Astrocyte of the hippocampus (primary cell): ENCODE measurements at places on chromosomes 3 and 15.
A peak's percentile ranks its signal among the peaks of the same experiment; 100 is the strongest.

GRCh38 chr3:132042681-132043080 lies 7.9 kb upstream of the CPNE4 start:
- no peak for DNase-seq

DNA sequence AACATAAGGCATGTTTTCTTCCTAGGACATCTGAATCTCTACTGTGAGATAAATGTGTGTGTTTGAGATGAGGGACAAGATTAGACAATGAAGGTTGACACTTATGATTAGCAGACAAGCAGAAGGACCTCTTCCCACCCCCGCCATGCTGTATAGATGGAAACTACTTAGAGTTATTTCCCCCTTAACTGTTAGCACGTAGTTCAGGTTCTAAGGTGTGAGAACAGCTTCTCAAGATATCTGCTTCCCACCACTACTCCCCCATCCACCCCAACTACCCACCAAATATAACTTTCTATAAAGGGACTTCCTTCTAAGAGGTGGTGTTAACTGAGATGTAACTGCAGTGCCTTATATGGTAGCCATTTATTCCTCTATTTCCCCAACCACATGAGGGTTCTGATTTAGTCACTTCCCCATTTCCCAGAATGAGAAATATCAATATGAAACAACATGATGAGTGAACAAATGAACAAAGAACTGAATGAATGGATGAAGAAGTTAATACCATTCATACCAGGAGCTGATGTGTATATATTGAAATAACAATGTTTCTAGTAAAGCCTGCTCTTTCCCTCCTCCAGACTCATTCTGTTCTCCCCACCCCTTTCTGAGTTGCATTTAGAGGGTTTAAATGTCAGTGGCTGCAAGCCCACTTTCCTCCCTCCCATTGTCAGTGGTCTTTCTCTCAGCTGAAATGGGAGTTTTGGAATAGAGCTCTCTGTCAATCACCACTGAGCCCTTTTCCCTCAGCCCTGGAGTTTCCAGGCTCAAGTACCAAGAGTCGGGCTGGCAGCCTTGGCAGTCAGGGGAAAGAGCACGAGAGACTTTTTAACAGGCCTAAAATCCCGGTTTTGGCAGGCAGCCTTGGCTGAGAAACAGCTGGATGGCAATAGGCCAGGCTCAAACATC lies 7.7 kb upstream of the RFTN1 start:
- DNase-seq, result no peak

DNA sequence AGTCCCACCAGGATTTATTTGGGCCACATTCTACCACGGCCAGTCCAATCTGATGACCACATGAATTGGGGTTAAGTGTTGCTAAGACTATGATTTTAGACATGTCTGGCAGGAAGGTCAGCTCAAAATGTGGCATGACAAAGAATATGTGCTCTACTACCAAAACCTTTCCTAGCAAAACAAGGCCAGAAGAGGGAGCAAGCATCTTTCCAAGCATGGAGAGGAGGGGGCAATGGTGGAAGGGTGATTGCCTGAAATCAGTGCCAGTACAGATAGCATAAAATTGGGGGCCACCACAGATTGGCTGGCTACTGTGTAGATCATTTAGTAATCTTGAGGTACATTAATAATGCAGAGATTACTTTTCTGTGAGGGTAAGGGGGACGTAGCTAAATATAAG lies 43.2 kb downstream of the TMEM39A start:
- no peak for DNase-seq

DNA sequence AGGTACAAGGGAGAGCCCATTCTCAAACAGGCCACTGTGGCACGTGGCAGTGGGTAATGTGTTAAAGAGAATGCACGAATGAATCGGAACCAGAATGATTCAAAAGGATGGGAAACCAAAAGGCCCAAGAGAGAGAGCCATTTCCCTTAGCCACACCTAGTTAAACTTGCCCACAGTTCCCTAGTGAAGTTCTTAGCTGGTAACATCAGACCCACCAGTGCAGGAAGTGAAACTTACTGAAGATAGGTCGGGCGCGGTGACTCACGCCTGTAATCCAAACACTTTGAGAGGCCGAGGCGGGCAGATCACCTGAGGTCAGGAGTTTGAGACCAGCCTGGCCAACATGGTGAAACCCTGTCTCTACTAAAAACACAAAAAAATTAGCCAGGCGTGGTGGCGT lies 97.1 kb downstream of the MEX3B start:
- no peak for DNase-seq

- peak; percentile 88 for DNase-seq
These were observed 37.7 kb upstream of the LCTL start for GRCh38 chr15:66603301-66604179.

GRCh38 chr15:83108266-83109219 lies 1.1 kb downstream of the TM6SF1 start:
- DNase-seq, result no peak

DNA sequence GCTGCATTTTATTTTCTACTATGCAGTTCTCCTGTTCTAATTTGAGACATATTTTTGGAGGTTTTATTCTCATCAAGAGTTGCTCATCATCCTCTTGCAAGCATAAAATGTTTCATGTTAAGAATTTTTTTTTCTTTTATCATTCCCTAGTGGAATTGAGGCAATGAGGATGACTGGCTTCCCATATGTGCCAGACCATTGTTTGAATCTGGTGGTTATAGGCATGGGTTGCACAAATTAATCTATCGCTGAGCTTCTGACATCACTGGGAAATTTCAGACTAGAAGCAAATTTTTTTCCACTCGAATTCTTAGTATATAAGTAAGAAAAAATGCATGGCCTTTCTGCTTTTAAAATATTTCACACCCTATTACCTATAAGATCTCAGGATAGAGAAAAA lies 279.1 kb upstream of the PLSCR5 start:
- no peak for DNase-seq

- DNase-seq, result no peak
These were observed 575.4 kb downstream of the NAALADL2 start for GRCh38 chr3:175434561-175434960.

DNA sequence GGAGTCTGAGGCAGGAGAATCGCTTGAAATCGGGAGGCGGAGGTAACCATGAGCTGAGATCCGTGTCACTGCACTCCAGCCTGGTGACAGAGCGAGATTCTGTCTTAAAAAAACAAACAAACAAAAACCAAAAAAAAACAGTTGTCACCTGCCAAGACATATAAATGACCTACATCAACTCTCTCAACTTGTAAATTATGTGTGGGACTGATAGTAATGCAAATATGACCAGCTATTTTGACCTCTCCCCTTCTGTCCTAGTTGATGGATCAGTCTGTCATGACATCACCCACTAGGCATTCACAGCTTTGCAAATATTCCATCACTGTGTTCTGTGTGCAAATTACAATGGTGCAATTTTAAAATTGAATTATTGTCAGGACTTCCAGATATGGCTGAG lies 175.4 kb downstream of the EBLN2 start:
- DNase-seq, result no peak

DNA sequence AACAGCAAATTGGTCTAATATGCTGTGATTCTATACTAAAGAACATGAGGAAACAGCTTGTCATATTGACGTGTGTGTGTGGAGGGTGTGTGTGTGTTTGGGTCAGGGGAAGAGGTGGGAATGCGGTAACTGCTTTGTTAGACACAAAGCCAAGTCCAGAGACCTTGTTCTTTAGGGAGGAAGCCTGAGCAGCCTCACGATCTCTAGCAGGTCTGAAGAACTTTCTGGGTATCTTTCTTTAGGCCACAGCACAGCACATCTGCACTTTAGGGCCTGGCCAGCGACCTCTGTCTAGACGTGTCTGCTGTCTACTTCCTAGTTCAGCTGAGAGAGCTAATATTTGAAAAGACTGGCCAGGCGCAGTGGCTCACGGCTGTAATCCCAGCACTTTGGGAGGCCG lies 220.0 kb upstream of the TPRG1 start:
- DNase-seq, result no peak

DNA sequence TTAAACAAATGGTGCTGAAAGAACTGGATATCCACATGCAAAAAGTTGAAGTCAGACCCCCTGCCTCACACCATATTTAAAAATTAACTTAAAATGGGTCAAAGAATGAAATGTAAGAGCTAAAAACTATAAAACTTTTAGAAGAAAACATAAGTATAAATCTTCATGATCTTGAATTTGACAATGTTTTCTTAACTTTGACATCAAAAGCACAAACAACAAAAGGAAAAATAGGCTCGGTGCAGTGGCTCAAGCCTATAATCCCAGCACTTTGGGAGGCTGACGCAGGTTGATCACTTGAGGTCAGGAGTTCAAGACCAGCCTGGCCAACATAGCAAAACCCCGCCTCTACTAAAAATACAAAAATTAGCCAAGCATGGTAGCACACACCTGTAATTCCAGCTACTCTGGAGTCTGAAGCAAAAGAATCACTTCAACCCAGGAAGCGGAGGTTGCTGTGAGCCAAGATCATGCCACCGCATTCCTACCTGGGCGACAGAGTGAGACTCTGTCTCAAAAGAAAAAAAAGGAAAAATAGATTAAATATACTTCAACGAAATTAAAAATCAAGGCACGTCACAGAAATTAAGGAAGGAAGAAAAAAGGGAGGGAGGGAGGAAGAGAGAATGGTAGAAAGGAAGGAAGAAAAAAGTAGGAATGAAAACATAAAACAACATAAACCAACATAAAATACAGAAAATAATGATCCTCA lies 1.5 kb downstream of the RAB27A start:
- no peak for DNase-seq

DNA sequence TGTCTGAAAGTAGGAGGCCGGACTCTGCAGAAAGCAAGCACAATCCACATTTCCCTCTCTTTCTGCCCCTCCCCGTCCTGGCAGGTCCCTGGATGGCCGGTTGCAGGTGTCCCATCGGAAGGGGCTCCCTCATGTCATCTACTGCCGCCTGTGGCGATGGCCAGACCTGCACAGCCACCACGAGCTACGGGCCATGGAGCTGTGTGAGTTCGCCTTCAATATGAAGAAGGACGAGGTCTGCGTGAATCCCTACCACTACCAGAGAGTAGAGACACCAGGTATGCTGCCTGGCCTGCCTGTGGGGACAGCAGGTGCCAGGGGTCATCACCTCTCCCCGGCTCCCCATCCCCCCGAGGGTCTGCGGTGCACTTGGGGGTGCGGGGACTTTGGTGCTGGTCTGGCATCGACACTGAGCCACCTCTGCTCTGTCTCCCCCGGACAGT lies 89.6 kb downstream of the AAGAB start:
- DNase-seq, result no peak

GRCh38 chr3:10188804-10189556 lies 24.3 kb downstream of the IRAK2 start:
- no peak for DNase-seq

- no peak for DNase-seq
These were observed 15.3 kb downstream of the HESX1 start for GRCh38 chr3:57184526-57184925.

GRCh38 chr3:175957427-175957826 lies 1098.3 kb downstream of the NAALADL2 start:
- no peak for DNase-seq

DNA sequence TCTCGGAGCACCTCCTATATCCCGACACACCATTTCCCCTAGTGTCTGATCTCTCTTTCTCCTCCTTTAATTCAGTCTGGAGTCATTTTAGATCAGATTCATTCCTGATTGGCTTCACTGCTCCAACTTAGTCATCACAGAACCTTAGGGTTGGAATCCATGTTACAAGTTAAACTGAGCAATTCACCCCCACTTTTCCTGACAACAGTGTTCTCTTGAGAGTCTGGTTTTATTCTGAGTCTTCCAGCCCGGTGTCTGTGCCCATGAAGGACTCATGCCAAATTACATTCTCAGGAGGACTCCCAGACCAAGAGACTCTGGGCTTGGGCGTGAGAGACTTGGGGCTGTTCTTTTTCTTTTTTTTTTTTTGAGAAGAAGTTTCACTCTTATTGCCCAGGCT lies 57.5 kb downstream of the LPP start:
- DNase-seq, result peak; percentile 36

DNA sequence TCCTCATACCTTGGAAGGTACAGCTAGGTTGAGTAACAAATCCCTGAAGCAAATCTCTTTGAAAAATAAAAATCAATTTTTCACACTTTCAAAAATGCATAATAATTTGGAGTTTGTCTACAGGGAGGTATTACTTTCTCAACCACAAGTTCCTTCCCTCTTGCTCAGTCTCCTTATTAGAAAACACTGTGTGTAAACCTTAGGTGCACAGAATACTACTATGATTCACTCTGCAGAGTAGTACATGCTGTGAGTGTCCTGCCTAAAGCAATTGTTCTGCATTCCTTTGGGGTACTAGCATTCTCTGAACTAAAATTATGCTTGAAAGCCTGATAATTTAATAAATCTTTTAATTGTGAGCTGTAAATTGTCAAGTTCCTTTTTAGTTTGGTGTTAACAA lies 115.9 kb upstream of the EPHA3 start:
- peak; percentile 44 for DNase-seq

DNA sequence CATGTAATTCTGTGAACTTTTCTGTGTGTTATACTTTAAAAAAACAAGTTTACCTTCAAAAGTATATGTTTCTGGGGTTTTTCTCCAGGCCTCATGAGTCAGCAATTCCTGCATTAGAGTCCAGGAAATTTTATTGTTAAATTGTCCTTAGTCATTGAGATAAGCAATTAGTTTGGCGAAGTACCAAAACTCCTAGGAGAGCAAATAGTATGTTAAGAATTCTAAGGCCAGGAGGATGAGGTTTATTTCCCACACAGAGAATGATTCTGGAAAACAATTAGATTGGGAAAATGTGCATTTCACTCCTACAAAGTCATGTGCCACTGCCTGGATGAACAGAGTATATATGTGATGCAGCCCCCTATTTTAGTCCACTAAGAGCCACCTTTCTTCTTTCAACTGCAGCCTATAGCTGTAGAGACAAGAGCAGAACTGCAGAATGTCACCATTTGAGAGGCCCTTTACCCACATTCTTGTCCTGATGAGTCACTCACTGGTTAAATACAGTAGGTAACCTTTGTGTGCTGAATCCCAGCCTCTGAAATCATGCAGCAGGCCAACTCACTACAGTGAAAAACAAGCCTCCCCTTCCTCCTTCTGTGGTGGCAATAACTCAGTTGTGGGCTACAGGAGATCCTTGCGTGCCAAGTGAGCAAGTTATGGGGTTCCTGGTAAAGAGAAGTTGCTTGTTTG lies 452.8 kb upstream of the THBS1 start:
- DNase-seq, result peak; percentile 93

DNA sequence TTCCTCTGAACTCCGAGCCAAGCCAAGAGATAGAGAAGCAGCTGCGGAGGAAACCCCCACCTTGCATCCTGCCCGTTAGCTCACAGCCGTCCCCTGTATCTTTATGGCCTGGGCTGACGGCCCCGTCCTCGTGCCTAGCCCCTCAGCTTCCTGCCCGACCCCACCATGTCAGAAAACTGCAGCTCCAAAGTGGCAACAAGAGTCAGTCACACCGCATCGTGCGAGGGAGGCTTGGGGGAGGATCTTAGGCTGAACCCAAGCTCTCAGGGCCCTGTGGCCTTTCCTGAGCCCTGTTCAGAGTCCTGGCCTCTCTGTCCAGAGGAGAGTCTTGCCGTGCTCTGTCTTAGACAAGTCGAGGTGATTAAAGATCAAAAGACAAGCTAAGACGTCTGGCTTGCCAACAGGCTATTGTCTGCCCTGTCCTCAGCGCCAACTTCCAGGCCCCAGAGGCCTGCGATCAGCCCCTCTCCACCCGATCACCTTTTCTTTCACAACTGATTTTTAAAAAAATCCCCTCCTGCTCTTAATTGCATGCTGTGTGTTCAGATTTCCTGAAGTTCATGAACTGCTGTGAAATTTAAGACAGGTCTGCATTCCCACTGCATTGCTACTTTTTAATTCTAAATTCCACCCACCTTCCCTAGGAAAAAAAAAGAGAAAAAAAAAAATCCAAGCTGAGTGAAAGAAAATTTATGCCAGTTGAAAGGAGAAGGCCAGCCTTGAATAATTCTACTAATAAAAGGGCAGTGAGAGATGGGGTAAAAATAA lies 89.7 kb upstream of the WNT5A start:
- peak; percentile 11 for DNase-seq

- DNase-seq, result no peak
These were observed 124.6 kb upstream of the GBE1 start for GRCh38 chr3:81886081-81886480.
